ENCODE measurements at places on chromosomes 2 and 18.

GRCh38 chr18:22355069-22355468 lies 62.6 kb downstream of the CTAGE1 start:
- no peak for DNase-seq

- no peak for DNase-seq
These were observed at the start of gene CCDC68 for GRCh38 chr18:54958704-54959625. CCDC68 (minus strand) TSS chr18:54959461; CDS start chr18:54942791, 16,670 bp downstream.

- no peak for DNase-seq
These were observed 347.9 kb downstream of the MEIS1 start for GRCh38 chr2:66782780-66783361.

DNA sequence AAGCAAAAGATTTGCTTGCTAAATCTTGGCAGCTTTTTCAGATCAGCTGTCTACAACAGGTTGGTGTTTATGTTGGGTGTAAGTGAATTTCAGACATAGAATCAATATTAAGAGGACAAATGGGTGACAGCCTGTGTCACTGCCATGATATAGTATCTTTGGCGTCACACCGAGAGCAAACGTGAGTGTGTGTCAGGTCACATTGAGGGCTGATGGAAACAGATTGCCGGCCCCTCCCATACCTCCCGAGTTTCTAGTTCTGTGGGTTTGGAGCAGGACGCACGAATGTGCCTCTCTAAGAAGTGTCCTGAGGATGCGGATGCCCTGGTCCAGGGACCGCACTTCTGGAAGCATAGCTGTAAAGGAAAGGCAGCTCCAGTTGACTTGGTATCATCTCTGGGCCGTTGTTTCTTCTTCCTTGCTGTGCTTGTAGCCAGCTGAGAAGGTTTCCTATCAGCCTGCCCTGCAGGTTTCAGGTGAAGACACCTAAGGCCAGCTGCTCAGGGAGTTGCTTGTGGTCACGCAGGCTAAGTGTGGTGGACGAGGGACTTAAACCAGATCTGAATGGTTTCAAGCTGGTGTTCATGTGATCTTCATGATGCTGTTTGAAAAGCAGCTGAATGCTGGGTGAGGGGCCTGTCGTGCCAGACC lies 6.4 kb downstream of the AGAP1 start:
- no peak for DNase-seq

DNA sequence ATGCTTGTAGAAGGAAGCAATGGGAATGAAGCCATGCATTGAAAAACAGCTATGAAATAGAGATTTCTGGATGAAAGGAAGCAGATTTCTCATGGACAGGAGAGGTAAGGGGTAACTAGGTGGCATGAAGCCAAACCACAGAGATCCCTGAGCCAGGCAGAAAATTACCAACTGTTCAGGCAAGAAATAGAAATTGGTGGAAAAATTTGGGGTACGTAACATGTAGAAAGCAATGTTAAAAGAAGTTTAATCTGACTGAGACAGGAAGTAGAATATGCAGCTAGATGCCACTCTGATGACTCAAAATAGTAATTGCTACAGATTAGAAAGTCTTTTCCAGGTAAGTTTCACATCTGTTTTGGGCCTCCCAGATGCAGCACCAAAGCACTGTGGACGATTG lies 928.5 kb upstream of the CELF4 start:
- no peak for DNase-seq

- DNase-seq, result peak; percentile 26
These were observed at the start of gene BAZ2B for GRCh38 chr2:159616286-159616701. BAZ2B (minus strand) TSS chr2:159616548; CDS start chr2:159478719, 137,829 bp downstream.

Measured in NCI-H2081 treated with DMSO at 0.1 percent for 48 hours (cell line).